AG10803 (cell line): ENCODE measurements at places on chromosomes 13 and 19.

GRCh38 chr19:19261350-19262189, 11.5 kb downstream of the TM6SF2 start:
- no peak for DNase-seq

GRCh38 chr13:44440046-44440608, 66.5 kb downstream of the SERP2 start:
- no peak for DNase-seq

- no peak for DNase-seq
Observed at GRCh38 chr13:112825875-112826274, 136.0 kb downstream of the ATP11A start.

- no peak for DNase-seq
Observed at GRCh38 chr19:19782783-19783182, 38.8 kb downstream of the ZNF506 start.

DNA sequence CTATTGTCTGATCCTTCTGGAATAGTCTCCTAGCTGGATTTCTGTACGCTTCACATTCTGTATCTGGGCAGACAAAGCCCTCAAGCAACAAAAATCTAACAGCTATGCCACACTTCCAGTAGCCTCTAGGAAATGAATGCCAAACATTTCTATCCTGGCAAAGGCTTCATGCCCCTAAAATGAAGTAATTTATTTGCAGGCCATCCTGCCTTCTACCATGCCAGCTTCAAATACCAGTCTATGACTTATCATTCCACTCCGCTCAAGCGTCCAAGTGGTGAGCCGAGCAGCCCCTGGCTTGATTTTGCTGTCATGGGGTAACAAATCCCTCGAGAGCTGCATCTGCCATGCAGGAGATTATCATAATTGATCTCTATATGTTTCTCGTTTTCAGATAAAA, 86.9 kb downstream of the LHFPL6 start:
- peak; percentile 69 for DNase-seq

- no peak for DNase-seq
Observed at GRCh38 chr19:53246498-53246897, 8.2 kb downstream of the ZNF677 start.

DNA sequence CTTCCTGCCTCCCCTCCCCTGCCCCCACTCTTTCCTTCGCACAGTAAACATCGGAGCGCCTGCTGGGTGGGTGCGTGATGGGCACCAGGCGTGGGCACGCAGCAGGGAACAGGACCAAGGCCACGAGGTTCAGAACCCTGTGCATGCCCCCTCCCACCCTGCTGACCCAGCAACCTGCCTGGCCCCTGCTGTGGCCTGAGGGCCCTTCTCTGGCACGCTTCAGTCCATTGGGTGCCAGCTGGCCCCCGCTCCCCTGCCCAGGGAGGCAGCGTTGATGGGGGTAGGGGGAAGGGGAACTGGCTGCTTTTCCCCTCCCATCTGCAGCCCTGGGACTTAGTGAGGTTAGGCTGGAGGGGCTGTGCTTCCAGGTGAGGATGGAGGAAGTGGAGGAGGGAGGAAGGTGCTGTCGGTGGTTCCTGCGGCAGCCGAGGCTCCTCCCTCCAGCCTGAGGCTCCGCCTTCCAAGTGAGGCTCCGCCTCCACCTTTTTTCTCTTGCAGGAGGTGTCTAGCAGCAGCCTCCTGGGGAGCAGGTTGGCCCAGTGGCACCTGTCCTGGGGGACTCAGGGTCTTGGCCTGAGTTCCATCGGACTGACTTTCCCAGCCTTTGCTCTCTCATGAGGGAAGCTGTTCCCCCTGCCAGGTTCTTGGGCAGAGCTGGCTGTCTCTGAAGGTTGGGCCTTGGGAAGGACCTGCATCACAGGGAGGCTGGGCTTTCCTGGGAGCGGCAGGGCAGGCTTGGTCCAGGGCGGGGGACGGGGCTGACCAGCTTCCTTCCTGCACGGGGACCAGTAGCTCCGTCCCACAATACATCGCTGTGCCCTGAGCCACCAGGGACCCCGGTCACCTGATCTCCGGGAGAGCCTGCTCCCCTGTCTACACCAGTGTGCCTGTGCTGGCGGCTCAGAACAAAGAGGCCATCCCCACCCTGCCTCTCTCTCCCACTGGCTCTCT, 7.3 kb downstream of the PIAS4 start:
- DNase-seq: no peak
